ENCODE measurements at places on chromosomes 13 and 19. TPM values are rescaled to one million over a fixed set of nuclear protein-coding genes. Genes with fewer than 3 reads are reported as not detected.

Gene GAPDHS
- not detected for total RNA-seq

Gene IFI30
- 23.9 TPM for total RNA-seq

Gene LIPE
- total RNA-seq: 1.9 TPM

Gene LILRB5
- total RNA-seq: not detected

Gene MBD3L3
- total RNA-seq: not detected

Gene ZNF541
- not detected for total RNA-seq

Gene NLRP7
- total RNA-seq: not detected

Gene LYPD3
- total RNA-seq: 0.43 TPM

Gene TDRD12
- total RNA-seq: 0.14 TPM

Gene KLK3
- total RNA-seq: not detected

Gene AP1M2
- 0.22 TPM for total RNA-seq

Gene NCR1
- not detected for total RNA-seq

Gene BCL3
- 15.3 TPM for total RNA-seq

Gene WDR87
- total RNA-seq: not detected

Gene PTH2
- total RNA-seq: not detected

Gene PRTN3
- total RNA-seq: not detected

Gene CYP2S1
- total RNA-seq: 12.2 TPM

Gene ZNF568
- 9.0 TPM for total RNA-seq

Gene GPR12
- not detected for total RNA-seq

Gene PSG7
- not detected for total RNA-seq

Gene OVOL3
- not detected for total RNA-seq

Gene CYP2A6
- total RNA-seq: not detected

Gene NCLN
- 103 TPM for total RNA-seq

Gene ARHGAP33
- 5.0 TPM for total RNA-seq

Gene AMER2
- total RNA-seq: not detected

Gene TGFBR3L
- total RNA-seq: 1.3 TPM

Gene ELANE
- total RNA-seq: not detected

Gene ZGLP1
- 0.72 TPM for total RNA-seq

Gene ZNF850
- total RNA-seq: 9.2 TPM

Gene CGB8
- not detected for total RNA-seq

Gene DCT
- total RNA-seq: not detected

Gene UPK1A
- not detected for total RNA-seq

Gene LRP3
- total RNA-seq: 19.5 TPM

Gene DNAJB1
- total RNA-seq: 105 TPM

Measured in placental pericyte (primary cell).